ENCODE measurements at places on chromosomes 1 and 21.

DNA sequence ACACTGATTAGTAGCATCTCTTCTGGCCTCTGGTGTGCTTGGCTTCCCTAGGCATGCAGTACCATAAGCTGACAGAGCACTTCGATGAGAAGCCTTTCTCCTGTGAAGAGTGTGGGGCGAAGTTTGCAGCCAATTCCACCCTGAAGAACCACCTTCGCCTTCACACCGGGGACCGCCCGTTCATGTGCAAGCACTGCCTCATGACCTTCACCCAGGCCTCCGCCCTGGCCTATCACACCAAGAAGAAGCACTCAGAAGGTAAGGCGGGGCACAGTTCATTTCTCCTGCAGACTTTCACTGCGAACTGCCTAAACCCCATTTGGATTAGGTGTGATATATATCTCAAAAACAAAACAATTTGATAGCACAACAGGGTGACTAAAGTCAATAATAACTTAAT is 50.4 kb upstream of the EPHA8 start:
- no peak for DNase-seq

DNA sequence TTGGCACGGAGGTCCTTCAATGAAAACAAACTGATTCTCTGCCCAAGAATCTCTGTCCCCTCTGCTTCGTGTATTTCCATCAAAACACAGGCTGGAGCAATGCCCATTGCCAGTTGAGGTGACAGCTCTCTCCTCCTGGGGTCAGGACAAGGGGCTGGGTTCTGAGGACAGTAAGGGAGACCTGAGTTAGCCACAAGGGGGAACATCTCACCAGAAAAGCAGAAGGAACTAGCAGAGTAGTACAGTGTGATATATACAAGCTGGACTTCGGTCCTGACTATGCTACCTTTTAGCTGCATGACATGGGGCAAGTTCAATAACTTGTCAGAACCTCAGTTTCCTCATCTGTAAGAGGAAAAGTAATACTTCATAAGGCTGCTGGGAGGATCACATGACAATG is 50.3 kb downstream of the SYT2 start:
- no peak for DNase-seq

- no peak for DNase-seq
Measured at GRCh38 chr1:64892576-64893573, 73.5 kb downstream of the JAK1 start.

DNA sequence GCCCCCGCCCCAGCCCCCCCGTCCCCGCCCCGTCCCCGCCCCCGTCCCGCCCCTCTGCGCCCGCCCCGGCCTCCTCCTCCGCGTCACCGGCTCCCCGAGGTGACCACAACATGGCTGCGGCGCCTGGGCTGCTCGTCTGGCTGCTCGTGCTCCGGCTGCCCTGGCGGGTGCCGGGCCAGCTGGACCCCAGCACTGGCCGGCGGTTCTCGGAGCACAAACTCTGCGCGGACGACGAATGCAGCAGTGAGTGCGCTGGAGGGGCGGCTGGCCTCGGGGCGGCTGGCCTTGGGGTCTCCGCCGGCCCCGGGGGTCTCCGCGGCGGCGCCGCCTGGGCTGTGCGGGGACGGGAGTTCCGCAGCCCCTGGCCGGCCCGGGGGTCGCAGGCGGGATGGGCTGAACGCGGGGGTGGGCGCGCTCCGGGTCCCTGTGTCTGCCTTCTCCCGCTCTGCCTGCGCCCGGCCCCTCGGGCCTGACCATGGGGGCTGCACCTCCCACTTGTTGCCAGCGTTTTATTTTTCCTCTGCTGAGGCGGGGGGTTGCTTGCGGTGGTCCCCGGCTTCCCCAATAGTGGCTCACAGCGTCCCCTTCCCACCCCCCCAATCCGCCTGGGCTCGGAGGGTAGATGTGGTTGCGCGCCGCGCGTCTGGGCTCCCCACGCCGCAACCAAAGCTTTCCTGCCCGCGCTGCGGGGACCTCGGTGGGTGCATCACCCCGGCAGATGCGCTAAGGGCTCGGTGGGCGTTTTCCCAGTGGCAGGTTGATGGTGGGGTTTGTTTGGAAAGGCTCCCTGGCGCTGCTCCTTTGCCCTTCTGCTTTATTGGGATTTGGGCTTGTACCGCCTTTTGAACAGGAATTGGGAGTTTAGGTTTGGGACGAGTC is at the start of gene MIA3:
MIA3 (plus strand) TSS at position 97 of the 879 bp plus-strand sequence; CDS start at position 111, 14 bp downstream.
- peak; percentile 74 for DNase-seq

- DNase-seq: no peak
Measured at GRCh38 chr1:94025383-94026340, 95.3 kb downstream of the ABCA4 start.

All from activated T-cell treated with anti-CD3 and anti-CD28 coated beads for 1 hour (primary cell).